H7 (cell line): ENCODE measurements at places on chromosomes 4 and X.

DNA sequence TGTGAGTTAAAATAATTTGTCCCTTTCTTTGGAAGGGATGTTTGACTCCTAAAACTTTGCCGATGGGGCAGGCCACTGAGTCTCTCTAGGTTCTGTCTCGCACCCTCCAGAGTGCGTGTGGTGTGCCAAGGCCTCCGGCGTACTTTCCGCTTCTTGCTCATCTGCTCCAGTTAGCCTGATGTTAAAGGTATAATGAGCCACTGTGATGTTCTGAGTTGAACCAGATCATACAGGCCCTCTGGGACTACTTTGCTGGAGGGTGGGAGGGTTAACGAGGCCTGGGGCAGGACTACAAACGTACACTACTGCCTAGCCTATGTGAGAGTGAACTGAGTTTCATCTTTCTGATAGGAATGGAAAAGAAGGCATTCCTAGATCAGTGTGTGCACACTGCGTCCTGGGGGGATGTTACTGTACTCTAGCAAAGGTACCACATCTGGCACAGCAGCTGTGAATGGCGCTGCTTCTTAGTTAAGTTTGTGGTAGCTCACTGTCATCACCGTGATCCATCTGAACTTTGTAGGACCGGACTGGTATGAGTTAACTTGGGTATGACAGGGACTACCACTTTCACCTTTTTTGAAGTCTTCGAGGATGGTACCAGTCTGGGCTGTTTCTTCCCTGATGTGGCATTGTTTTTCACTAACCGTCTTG is 60.2 kb downstream of the RGS12 start:
- no peak for DNase-seq

DNA sequence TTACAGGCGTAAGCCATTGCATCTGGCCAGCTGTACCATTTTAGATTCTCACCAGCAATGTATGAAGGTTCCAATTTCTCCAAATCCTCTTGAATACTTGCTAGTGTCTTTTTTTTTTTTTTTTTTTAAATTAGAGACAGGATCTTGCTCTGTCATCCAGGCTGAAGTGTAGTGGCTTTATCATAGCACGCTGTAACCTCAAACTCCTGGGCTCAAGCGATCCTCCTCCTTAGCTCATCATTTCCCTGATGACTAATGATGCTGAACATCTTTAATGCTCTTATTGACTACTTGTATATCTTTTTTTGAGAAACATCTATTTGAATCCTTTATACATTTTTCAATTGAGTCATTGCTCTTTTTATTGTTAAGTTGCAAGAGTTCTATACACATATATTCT is 40.3 kb downstream of the HDAC8 start:
- no peak for DNase-seq

GRCh38 chrX:40543661-40544328 is 37.0 kb upstream of the ATP6AP2 start:
- DNase-seq = peak; percentile 65

GRCh38 chrX:103687696-103688201 is 1.2 kb upstream of the MORF4L2 start:
- DNase-seq = peak; percentile 70

- no peak for DNase-seq
Measured at GRCh38 chr4:147735413-147736301, 3.8 kb downstream of the ARHGAP10 start.

DNA sequence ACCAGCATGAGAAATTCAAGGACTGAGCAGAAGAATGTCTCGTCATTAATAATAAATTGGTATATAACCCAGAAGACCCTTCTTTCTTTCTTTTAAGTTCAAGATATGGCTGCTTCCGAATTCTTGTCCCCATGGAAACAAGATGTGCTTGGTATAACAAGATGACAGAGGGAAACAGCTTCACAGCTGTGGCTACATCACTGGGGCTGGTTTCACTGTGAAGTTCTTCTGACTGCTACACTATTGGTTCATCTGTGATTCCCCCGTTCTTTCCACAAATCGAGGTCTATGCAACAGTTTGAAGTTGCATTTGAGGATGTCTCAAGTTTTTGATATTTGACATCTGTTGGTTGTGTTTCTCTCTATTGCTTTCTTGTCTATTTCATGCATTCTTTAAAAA is 12.3 kb upstream of the DTHD1 start:
- no peak for DNase-seq

DNA sequence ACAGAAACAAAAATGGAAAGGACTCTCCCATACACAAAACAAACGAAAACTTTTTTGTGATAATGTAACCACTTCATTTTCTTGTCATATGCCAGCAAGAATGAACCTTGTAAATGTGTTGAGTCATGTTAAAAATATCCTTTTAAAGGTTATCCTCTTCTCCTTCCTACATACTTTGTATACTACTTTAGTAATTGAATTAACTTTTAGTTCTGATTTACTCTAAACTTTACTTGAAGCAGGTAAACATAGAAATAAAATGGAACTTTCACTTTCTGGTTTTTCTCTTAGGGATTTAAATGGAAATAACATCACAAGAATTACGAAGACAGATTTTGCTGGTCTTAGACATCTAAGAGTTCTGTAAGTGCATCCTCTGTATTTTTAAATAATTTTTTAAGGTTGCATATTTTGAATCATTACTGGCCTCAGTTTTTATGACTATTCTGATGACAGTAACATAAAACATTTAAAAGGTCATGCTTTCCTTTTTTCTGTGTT is 4.7 kb downstream of the SLIT2 start:
- no peak for DNase-seq

GRCh38 chrX:153414856-153415510 is 3.7 kb downstream of the ZFP92 start:
- no peak for DNase-seq

- no peak for DNase-seq
Measured at GRCh38 chrX:125895518-125895917, 270.6 kb downstream of the DCAF12L2 start.

DNA sequence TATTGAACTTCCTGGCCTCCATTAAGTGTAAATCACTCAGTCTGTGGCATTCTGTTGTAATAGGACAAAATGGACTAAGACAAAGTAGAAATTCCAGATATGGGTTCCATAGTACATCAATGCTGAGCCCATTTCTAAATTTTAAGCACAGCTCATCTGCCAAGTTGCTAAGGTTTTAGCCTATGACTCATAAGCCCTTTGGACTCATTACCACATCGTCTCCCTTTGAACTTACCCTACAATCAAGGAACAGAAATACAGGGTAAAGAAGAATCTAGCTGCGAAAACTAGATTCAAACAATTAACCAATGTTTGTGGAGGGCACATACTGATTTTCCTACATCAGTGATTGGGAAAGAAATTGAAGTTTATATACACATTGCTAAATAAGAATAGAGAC is 31.8 kb downstream of the NAA11 start:
- DNase-seq = no peak

DNA sequence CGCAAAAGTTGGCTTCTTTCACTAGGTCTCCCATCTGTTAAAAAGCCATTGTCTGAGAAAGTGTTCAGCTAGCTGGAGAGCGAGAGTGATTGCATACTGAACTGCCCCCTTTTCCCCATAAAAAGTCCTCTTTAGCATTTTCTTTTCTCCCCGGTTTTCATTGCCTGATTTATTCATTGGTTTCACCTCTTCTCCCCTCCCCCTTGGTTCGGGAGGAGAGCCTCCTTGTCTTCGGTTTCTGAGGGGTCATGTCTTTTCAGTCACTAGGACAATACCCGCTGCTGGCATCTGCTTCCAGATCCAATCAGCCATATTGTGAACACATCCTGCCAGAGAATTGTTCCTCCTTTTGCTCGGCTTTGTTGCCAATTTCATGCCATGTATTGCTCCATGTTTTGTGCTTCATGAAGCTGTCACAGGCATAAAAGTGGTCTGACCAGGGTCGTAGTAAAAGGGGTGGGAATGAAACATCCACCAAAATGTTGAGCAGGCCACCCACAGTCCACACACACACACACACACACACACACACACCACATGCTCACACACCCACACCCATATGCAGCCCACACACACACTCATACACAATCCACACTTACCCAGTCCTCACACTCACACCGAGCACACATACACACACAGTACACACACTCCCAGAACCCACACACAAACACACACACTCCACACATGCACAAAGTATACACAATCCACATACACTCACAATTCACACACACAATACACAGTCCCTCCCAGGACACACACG is 136.0 kb downstream of the NKX6-1 start:
- DNase-seq = no peak

GRCh38 chr4:172708184-172708583 is 460.4 kb upstream of the GALNT7 start:
- DNase-seq = no peak

DNA sequence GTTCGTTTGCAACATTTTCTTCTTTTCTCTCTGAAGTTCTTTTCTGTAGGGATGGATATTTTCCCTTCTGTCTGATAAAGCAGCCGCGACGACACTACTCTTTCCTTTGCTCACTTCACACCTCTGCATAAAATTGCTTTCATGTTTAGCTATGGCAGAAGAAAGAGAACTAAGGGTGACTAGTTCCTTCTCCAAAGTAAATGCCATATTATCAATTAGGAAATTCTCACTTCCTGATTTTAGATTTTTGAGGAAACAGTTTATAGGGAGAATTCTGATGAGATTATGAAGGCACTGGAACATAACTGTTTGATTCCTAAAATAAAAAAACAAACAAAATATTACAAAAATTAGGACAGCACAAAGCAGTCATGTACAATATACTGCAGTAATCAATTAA is 29.2 kb downstream of the FANCB start:
- no peak for DNase-seq

- DNase-seq = no peak
Measured at GRCh38 chr4:1375761-1376322, 28.8 kb downstream of the UVSSA start.

DNA sequence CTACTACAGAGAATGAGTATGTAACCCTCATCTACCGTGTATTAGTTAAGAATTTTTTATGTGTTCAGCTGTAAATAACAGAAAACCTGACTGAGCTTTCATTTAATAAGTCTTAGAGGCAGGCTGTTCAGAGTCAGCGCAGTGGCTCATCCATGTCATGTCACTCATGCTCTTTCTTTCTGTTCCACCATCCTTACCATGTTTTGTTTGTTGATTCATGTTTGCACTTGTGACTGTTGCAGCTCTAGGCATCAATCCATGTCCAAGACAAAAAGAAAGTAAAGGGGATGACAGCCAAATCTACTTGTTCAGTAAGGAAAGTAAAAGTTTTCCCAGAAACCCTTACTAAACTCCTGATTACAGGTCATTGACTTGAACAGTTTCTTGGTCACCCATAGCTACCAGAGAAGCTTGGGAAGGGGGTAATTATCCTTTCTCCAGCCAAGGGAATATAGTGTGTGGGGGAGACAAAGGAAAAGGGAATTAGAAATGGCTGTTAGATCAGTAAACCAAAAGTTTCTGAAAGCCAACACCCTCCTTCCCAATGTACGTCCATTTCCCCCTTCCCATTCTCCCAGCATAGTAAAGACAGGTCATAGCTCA is 9.0 kb downstream of the ART3 start:
- no peak for DNase-seq

DNA sequence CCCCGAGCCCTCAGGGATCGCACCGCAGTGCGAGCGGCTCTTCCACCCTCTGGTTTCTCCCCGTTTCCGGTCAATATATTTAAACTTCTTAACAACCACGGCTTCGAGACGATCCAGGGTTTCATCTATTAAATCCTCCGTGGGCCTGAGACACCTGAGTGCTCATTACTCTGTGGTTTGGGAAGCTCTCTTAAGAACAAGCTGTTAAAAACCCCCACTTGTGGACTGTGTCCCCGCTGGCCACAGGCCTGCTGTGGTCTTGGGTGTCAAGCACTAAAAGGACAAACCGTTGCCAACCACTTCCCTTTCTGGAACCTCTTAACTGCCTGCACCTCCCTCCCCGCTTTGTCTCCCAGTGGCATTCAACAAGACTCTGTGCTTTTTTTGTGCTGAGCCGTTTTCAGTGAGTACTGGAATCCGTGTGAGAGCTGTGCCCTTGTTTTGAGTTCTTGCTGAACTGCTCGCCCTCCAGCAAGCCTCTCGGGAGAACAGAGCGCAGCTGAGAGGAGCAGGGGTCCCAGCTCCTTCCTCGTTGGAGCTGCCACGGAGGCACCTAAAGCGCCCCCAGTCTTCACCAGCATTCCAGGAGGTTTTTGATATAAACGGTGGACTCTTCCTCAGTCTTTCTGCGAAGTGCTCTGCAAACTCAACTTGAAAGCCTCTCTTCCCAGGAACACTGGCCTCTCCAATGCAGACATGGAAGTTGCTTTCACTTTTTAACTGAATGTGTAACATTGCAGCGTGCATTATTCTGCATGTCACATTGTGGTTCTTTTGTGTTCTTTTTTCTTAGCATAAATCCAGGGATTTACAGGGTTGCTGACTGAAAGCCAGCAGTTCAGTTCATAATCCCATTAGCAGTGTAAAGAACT is 691 bp upstream of the IGFBP7 start:
- DNase-seq = peak; percentile 61

DNA sequence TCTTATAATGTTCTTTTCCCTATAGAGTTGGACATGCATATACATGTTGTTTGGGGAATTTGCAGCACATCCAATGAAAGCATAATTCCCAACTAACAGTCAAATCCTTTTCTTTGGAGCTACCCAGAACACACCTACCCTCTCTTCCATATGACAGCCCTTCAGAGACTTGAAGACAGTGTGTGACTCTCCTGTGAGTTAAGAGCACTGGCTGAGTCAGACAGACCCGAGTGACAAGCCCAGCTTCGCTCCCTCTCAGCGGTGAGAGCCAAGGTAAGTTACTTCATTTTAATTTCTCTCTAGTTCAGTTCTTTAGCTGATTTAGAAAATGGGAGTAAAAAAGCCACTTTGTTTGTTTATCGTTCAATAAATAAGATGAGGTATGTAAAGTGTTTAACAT is 86.3 kb downstream of the RTL9 start:
- DNase-seq = no peak

- no peak for DNase-seq
Measured at GRCh38 chr4:23113104-23113503, 420.4 kb downstream of the GBA3 start.
